ENCODE measurements at places on chromosomes 16 and 17. TPM values are rescaled to one million over a fixed set of nuclear protein-coding genes. Genes with fewer than 3 reads are reported as not detected.

GRCh38 chr17:37743875-37744632, 805 bp downstream of the HNF1B start:
- DNase-seq, result no peak

- DNase-seq, result no peak
These were observed 141.7 kb upstream of the ANKFN1 start for GRCh38 chr17:56011406-56012131.

- DNase-seq, result no peak
These were observed 5.9 kb upstream of the NAGS start for GRCh38 chr17:43998552-43998951.

GRCh38 chr16:11020792-11021551, 76.6 kb downstream of the CLEC16A start:
- peak; percentile 29 for DNase-seq

- no peak for DNase-seq
These were observed 86.4 kb upstream of the LGALS9 start for GRCh38 chr17:27544350-27545131.

- no peak for DNase-seq
These were observed at the start of gene CES1 for GRCh38 chr16:55832773-55833691. CES1 (minus strand) TSS chr16:55833096; CDS start chr16:55833055, 41 bp downstream.

DNA sequence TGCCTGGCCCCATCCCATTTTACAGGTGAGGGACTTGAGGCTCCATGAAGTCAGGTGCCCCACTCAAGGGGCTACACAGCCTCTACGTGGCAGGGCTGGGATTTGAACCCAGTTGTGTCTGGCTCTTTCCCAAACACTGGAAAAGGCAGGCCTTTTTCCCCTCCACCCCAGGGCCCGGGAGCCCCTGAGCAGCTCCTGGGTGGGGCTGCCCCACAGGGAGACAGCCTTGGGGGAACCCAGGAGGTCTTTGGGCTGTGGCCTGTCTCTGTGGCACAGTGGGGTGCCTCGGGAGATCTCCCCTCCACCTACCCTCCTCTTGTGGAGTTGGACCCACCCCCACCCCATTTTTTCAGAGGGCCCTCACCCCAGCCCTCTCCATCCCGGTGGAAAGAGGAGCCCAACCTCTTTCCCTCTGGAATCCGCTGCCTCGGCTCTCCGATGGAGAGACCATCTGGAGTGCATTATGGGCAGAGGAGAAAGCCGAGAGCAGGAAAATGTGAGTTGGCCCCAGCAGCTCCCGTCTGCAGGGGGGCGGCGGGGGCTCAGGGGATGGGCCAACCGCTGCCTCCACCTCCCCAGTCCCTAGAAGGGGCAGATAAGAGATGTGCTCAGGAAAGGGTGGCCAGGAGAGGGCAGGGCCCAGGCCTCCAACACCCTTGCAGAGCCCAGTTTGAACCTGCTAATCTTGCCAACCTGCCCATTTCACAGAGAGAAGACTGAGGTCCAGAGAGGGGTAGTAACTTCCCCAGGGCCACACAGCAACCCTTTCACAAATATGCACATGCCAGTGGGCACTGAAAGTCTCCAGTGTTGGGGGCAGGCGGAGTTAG, 15.4 kb upstream of the TMEM92 start:
- peak; percentile 89 for DNase-seq

DNA sequence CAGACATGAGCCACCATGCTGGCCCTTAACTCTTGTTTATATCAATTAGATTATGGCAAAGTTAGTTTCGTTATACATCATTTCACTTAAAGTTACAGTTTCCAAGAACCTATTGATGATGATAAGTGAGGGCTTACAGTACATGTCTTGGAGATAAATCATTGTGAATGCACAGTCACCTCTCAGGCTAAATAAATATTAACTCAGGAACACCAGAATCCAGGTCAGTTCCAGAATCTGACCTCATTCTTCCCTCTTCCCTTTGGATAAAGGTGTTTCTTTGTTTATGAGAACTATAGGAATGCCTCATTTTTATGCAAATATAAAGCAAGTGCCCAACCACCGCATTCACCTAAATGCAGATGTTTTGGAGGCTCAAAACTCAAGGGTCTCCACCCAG, 48.4 kb upstream of the CRYM start:
- DNase-seq, result no peak

DNA sequence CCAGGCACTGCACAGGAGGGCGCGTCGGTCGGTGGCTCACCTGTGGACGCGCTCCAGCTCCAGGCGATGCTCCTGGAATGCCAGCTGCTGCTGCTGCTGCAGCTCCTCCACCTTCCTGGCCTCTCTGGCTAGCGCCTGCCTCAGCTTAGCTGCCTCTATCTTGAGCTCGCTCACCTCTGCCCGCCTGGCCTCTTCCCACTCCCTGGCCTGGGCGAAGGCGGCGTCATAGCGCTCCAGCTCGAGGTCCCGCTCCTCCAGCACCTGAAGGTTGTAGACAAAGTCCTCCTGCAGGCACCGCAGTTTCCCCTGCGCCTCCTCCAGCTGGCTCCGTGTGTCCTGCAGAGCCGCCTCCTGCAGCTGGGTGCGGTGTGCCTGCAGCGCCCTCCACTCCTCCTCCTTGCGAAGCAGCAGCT, 11.1 kb downstream of the CCDC57 start:
- no peak for DNase-seq

GRCh38 chr17:71423871-71424546, 696.8 kb upstream of the SOX9 start:
- no peak for DNase-seq

DNA sequence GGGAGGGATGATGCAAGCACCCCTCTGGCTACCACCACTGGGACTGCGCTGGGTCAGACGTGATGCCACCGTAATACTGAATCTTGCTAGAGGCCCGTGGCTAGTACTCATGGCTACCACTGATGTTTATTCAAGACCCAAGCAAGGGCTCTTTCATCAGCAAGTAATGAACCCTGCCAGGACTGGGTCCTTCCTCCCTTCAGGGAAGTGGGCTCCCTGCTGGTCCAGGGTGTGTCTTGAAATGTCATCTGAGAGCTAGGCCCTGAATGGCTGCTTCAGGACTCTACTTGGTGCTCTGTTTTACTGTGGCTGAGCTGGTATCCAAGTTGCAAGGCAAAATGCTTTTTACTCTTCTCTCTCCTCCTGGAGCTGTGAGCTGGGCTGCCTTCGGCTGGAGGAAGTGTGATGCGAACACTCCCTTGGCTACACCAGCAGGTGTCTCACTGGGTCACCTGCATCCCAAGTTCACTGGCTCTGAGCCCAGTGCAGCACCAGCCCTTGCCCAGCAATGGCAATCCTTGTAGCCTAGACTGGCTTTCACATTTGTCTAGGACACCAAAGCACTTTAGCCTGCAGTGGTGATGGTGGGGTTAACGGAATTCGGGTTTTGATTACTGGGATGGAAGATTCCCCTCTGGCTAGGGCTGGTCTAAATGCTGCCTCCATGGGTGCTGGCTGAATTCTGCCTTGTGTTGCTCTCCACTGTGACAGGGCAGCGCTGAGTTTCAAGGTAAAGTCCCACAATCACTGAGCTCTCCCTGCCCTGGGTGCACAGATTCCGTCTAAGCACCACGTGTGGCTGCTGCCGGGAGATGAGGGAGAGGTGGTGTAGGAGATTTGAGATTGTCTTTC, 98.6 kb downstream of the USP22 start:
- DNase-seq, result no peak

DNA sequence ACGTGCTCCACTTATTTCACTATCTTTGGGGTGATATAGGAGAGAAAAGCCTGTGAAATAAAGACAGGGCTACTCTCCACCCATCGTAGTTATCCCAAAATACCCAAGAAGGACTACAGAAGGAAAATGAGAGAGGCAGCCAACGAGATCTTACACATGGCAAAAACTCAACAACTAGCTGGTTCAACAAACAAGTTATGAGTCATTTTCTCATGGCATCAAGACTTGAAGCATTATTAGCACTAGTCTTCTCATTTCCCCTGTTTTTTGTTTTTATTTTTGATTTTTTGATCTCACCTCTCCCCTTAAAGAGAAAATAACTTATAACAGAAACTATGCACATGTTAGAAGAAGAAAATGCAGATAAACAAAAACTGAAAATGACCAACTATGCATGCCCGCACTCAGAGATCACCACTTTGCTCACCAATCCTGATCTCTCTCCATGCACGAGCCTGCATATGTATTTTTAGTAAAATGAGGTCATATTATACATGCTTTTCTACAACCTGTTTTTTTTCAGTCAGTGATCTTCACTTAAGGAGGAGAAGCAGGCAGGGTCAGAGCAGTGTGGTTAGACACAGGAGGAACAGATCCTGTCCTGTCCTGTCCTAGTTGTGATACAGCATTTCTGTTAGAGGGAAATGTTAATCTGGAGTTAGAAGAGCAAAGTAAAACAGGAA, 22.8 kb downstream of the FAM117A start:
- no peak for DNase-seq

DNA sequence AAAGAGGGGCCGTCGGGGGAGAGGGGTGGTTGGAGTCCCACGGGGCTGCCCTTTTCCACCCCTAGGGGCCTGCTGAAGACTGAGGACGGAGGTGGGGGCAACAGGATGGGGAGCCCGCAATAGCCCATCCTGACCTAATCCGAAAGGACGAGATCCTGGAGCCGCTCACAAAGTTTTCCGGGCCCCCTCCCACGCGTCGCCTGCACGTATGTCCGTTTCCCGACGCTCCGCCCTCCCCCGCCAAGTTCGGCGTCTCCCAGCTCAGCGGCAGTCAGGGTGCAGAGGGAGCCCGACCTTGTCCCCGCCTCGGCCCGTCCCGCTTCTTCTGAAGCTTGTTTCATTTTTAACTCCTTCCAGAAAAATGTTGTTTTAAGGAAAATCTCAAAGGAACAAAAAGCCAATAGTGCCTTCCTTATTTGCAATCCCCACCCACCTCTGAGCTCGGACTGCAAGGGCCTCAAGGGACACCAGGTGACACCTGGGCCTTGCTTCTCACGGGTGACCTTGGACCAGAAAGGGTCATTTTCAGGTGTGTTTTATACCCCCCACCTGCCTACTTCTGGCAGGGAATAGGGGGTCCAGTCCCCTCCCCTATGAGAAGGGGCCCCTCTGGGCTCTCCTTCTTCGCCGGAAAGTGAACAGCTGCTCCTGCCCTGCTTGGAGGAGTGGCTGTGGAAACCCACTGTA, 3.4 kb upstream of the ZNF423 start:
- DNase-seq, result peak; percentile 77

- DNase-seq, result no peak
These were observed 3.6 kb downstream of the ZNF48 start for GRCh38 chr16:30398661-30399434.

- DNase-seq, result peak; percentile 61
These were observed 229.8 kb downstream of the KATNIP start for GRCh38 chr16:27779641-27780164.

- no peak for DNase-seq
These were observed 136.7 kb downstream of the MAF start for GRCh38 chr16:79463841-79464240.

DNA sequence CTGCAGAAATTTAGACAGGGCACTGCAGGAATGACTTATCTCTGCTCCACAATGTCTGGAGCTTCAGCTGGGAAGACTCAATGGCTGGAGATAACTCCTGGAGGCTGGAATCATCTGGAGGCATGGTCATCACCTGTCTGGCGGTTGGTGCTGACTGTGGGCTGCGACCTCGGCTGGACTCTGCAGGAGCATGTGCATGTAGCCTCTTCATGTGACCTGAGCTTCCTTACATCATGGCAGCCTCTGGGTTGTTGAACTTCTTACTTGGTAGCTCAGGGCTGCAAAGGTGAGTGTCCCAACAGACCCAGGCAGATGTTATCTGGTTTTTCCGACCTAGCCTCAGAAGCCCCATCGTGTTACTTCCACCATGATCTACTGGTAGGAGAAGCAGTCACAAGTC, 188.2 kb upstream of the RPL38 start:
- DNase-seq, result no peak

SHPK gene
- polyA plus RNA-seq, result 7.7 TPM

EMC8 gene
- 21.5 TPM for polyA plus RNA-seq

SLC13A2 gene
- polyA plus RNA-seq, result not detected

VAT1L gene
- 0.79 TPM for polyA plus RNA-seq

TRPV3 gene
- polyA plus RNA-seq, result 1.2 TPM

CAVIN1 gene
- polyA plus RNA-seq, result 301 TPM

SPAG7 gene
- 92.0 TPM for polyA plus RNA-seq

ZNF207 gene
- 111 TPM for polyA plus RNA-seq

PMP22 gene
- 189 TPM for polyA plus RNA-seq

CPPED1 gene
- 7.9 TPM for polyA plus RNA-seq

C17orf78 gene
- polyA plus RNA-seq, result not detected

HBQ1 gene
- polyA plus RNA-seq, result 1.1 TPM

Data from hindlimb muscle (tissue), 1 donor.